ENCODE measurements at places on chromosomes 7 and 10.

DNA sequence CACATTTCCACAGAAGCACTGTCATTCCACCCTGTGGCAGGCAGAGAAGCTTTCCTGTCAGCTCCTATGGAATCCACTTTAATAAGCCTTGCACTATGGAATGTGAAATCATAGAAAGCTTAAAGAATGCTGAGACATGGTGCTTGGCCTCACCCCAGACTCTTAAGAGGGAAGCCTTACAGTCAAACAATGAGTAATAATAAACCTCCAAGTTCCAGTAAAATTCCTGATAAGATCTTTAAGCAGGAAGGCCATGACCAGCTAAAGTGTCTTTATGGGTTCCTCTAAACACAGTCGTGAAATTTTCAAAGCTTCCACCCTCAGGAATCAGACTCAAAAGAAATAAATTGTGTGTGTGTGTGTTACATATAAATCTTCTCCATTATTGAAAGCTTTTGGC, 11.9 kb upstream of the TEX36 start:
- DNase-seq = no peak

GRCh38 chr10:129780198-129780597, 183.9 kb downstream of the EBF3 start:
- no peak for DNase-seq

- no peak for DNase-seq
Measured at GRCh38 chr7:140447841-140448240, 31.5 kb downstream of the MKRN1 start.

GRCh38 chr7:77197141-77197540, 2.5 kb downstream of the FGL2 start:
- DNase-seq = no peak

GRCh38 chr7:104267701-104268368, 60.0 kb upstream of the ORC5 start:
- DNase-seq = no peak

GRCh38 chr7:127819975-127820731, 168.2 kb downstream of the SND1 start:
- DNase-seq = no peak

DNA sequence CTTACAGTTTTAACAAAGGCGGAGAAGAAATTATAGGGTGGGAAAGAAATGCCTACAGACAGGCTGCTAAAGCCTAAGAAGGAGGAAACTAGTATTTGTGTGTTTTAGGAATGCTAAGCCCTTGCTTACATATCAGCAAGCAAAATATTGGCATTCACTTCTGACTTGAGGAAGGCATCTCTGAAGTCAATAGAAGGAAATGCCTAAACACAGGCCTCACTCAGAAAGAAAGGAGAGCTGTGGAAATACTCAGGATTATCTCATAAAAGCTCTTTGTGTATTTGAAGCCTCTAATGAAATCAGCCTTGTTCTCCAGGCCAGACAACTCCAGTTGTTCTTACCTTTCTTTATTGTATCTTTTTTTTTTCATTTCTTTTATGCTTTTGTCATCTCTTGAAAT, 158.0 kb downstream of the AUTS2 start:
- DNase-seq = no peak

DNA sequence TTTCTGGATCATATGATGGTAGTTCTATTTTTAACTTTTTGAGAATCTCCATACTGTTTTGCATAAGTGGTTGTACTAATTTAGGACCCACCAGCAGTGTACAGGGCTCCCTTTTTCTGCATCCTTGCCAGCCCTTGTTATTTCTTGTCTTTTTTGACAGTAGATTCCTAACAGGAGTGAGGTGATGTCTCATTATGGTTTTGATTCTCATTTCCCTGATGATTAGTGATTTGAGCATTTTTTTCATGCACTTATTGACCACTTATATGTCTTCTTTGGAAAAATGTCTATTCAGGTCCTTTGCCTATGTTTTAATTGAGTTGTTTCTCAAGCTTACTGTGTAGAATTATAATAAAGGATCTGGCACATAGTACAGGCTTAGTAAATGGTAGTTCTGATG, 238.8 kb upstream of the BMPER start:
- no peak for DNase-seq

DNA sequence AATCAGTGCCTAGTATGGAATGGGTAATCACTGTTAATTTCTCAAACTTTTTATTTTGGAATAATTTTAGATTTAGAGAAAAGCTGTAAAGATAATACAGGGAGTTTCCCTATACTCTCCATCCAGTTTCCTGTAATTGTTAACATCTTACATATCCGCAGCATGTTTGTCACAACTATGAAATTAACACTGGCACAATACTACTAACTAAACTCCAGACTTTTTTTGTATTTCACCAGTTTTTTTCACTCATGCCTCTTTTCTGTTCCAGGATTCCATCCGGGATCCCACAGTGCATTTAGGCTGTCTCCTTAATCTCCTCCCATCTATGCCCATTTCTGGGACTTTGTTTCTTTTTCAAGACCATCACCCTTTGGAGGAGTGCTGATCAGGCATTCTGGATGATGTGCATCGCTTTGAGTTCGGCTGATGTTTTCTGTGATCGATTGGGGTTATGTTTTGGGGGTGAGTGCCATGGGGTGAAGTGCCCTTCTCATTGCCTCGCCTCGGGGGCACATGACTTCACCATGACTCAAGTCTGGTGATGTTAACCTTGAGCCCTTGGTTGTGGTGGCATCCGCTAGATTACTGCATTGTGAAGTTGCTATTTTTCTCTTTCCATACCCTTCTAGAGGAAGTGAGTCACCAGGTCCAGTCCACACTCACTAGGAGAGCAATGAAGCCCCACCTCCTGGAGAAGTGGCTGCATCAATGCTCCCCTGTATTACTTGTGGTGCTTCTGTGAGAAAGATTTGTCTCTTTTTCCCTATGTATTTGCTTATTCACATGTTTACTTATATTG, 43.9 kb upstream of the GRB10 start:
- DNase-seq = no peak

DNA sequence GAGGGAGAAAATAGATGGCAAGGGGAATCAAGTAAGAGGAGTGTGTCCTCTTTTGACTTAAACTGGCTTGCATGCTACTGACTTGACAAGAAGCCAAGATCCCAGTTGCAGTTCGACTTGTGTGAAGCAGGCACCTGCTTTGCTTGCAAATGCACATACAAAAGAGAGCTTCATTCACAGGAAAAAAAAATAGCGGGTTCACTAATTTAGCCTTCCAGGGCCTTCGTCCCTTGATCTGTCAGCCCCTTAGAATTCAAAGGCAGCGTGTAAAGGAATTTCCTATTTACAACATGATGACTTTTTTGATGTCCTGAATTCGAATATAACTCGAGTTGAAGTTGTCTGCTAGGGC, 192.1 kb downstream of the CELF2 start:
- no peak for DNase-seq

- DNase-seq = no peak
Measured at GRCh38 chr10:54434782-54435181, 366.2 kb downstream of the PCDH15 start.

DNA sequence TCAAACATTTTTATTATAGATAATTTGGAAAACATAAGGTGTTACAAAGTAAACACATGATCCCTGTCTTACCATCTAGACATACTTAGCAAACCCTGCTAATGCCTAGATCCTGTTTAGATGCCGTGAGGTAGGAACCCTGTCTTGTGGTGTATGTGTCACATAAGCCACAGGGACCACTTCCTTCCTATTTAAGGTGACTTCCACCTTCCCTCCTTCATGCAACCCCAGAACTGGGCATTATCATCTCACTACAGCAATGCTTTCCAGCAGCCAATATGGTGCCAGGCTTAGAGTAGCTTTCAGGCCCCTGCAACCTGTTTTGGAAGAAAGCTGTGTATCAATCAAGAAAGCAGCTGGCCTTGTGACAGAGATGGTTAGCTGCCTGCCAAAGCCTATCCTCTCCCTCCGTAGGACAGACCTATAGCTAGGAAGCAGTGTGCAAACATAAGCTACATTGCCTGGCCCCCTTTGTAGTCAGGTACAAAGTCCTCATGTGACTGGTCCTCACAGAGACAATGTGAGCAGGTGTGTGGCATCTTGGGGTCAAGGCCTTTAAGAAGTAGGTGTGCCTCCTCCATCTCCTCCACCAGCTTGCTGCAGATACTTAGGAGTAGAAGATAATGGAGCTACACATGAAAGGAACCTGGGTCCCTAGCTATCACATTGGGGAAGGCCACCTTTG, 146.8 kb downstream of the SPAG6 start:
- no peak for DNase-seq

GRCh38 chr7:80127412-80128160, 7.0 kb upstream of the GNAI1 start:
- no peak for DNase-seq

GRCh38 chr10:119942973-119943372, 50.4 kb downstream of the SEC23IP start:
- no peak for DNase-seq

DNA sequence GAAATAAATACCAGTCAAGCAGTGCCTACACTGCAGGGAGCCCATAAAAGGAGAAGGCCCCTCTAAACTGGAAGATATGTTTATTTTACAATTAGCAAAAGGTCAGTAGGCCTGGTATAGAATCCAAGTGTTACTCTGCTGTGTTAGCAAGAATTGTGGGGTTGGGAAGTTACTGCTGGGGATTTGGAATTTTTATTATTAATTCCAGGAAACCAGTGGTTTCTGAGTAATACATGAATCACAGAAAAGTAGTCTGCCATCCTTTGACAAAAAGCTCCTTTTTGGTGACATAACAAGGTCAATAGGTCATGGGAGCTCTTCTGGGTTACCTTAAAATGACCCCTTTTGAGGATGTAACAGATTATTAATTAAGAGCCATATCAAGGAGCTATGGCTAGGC, 67.4 kb downstream of the ZNF92 start:
- no peak for DNase-seq

DNA sequence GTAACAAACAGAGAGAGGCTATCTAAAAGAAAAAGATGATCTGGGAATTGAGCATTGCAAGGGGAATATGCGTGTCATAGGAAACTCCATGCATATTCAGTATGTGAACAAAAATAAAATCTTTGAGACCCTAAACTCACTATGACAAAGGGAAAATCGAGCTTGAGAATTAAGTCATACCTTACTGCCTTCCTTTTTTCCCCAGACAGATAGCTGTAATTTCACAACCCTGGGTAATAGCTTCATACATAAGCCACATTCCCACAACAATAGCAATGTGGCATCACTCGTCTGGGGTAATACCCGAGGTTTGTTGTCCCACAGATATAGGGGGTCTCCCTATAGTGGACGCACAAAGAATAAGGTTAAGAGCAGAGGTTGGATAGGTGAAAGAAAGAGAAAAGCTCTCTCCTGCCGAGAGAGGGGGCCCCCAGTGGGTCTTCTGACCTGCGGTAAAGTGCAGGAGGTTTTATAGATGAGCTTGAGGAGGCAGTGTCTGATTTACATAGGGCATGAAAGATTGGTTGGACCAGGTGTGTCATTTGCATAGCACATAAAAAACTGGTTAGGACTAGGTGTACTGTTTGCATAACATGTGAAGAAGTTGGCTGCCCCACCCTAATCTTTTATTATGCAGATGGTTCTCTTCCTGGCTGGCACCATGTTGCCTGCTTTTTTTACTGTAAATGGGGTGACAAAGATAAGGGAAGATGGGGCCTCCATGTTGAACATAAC, 11.6 kb downstream of the CYP3A43 start:
- DNase-seq = no peak

- no peak for DNase-seq
Measured at GRCh38 chr10:535051-535450, 154.4 kb downstream of the DIP2C start.

GRCh38 chr10:77539147-77539935, 98.3 kb downstream of the KCNMA1 start:
- DNase-seq = no peak

- DNase-seq = no peak
Measured at GRCh38 chr7:148909568-148909967, 25.5 kb upstream of the EZH2 start.

GRCh38 chr10:106515206-106515790, 649.2 kb downstream of the SORCS1 start:
- DNase-seq = no peak

- no peak for DNase-seq
Measured at GRCh38 chr10:59692113-59692512, 17.5 kb downstream of the SLC16A9 start.

DNA sequence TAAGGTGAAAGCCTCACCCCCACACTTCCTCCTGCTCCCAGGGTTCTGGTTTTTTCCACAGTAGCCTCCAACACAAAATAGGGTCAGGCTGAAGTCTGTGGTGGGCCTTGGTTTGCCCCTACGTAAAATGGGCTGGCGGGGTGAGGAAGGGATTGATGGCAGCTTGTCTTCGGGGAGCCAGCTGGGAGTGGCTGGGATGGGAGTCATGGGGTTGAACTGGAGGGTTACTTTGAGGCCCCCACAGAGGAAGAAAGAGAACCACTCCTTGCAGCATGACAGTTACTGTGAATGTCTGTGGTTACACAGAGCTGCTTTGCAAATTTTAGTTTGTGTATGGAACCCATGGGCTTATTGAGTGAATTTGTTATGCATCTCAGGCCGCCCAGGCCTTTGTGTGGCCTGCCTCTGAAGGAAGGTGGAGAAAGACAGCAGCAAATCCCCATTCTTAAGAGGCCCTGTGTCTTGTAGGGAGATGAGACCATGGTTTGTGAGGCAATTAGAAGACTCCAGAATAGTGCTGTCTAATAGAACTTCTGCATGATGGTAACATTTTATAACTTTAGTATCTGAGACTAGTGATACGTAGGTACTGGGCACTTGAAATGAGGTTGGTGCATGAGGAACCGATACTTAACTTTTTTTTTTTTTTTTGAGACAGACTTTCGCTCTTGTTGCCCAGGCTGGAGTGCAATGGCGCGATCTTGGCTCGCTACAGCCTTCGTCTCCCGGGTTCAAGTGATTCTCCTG, 8.1 kb downstream of the TRIM8 start:
- no peak for DNase-seq

DNA sequence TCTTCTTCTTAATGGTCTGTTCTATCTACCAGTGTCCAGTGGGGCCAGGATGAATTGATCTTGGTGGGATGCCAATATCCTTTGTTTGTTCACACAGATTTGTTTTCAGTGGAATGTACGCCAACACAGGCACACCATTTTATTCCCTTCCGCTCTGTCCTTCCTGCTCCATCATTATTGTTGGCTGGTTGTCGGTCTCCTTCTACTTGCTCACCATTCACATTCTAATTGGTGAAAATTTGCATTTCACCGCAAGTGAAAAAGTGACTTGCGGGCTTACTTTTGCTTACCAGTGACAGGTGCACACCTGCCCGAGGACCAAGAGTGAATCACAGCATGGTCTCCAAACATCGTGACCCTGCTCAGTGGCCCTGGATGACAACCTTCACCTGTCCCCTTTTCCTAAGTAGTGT, 148.3 kb downstream of the NOC3L start:
- no peak for DNase-seq

- DNase-seq = no peak
Measured at GRCh38 chr7:51229106-51229537, 87.5 kb downstream of the COBL start.

All from stimulated activated CD8-positive, alpha-beta memory T cell treated with anti-CD3 and anti-CD28 coated beads, Interleukin-4, amount 100 ng/mL, for 4 hours (primary cell).